A549 treated with CORT108297 at 1 μM for 4 hours (cell line): ENCODE measurements at places on chromosomes 16 and 17. TPM values are rescaled to one million over a fixed set of nuclear protein-coding genes. Genes with fewer than 3 reads are reported as not detected.

The SLC7A5 gene
- 758 to 1,020 TPM (median 979 TPM) in 5 replicates for total RNA-seq

The DNAH17 gene
- total RNA-seq, result 1.0 to 1.8 TPM (median 1.5 TPM) in 5 replicates

The ULK2 gene
- 10.8 to 15.2 TPM (median 13.3 TPM) in 5 replicates for total RNA-seq

The TNK1 gene
- total RNA-seq, result 1.3 to 2.0 TPM (median 1.7 TPM) in 5 replicates

The PRM3 gene
- total RNA-seq, result not detected in 5 replicates

The KRTAP16-1 gene
- total RNA-seq, result not detected in 5 replicates

The SLC47A2 gene
- 0.05 to 0.20 TPM (median 0.14 TPM) in 5 replicates for total RNA-seq

The SMG6 gene
- 22.8 to 26.8 TPM (median 25.2 TPM) in 5 replicates for total RNA-seq

The RBFOX1 gene
- not detected in 5 replicates for total RNA-seq

The SLC16A6 gene
- total RNA-seq, result 0.31 to 0.62 TPM (median 0.51 TPM) in 5 replicates

The AOC3 gene
- 1.1 to 2.3 TPM (median 1.2 TPM) in 5 replicates for total RNA-seq

The TMEM98 gene
- total RNA-seq, result 43.5 to 50.7 TPM (median 48.0 TPM) in 5 replicates

The CCL13 gene
- total RNA-seq, result not detected in 5 replicates

The RAMP2 gene
- 0.75 to 1.2 TPM (median 1.1 TPM) in 5 replicates for total RNA-seq

The EVPLL gene
- not detected in 5 replicates for total RNA-seq

The KCNH6 gene
- not detected in 5 replicates for total RNA-seq

The NLE1 gene
- 30.6 to 40.9 TPM (median 38.3 TPM) in 5 replicates for total RNA-seq

The KRT33A gene
- not detected in 5 replicates for total RNA-seq

The MPP2 gene
- total RNA-seq, result 1.6 to 2.4 TPM (median 1.9 TPM) in 5 replicates

The RILP gene
- 13.3 to 21.6 TPM (median 18.0 TPM) in 5 replicates for total RNA-seq

The PPP1R27 gene
- 0.10 to 0.43 TPM (median 0.17 TPM) in 4 of 5 replicates, not detected in the other for total RNA-seq

The CHST5 gene
- 0.03 to 0.31 TPM (median 0.07 TPM) in 5 replicates for total RNA-seq

The ENO3 gene
- total RNA-seq, result 48.1 to 62.8 TPM (median 53.1 TPM) in 5 replicates

The PHOSPHO1 gene
- 0.40 to 0.92 TPM (median 0.55 TPM) in 5 replicates for total RNA-seq

The ARHGAP44 gene
- total RNA-seq, result 2.1 to 3.4 TPM (median 2.7 TPM) in 5 replicates

The FAM171A2 gene
- 2.5 to 5.2 TPM (median 4.2 TPM) in 5 replicates for total RNA-seq

The SMIM5 gene
- 0.31 to 0.72 TPM (median 0.70 TPM) in 5 replicates for total RNA-seq

The LGALS9C gene
- 0.03 TPM in 1 of 5 replicates, not detected in the others for total RNA-seq

The MYL4 gene
- 0.18 to 0.23 TPM in 2 of 5 replicates, not detected in the others for total RNA-seq

The PPY gene
- 0.22 TPM in 1 of 5 replicates, not detected in the others for total RNA-seq

The CACNG4 gene
- 8.8 to 13.9 TPM (median 11.8 TPM) in 5 replicates for total RNA-seq

The IL17C gene
- not detected in 5 replicates for total RNA-seq

The CRK gene
- 73.4 to 90.5 TPM (median 78.2 TPM) in 5 replicates for total RNA-seq

The ABCC12 gene
- 0.05 to 0.16 TPM (median 0.12 TPM) in 4 of 5 replicates, not detected in the other for total RNA-seq

The SNAI3 gene
- total RNA-seq, result 0.14 to 0.28 TPM (median 0.16 TPM) in 5 replicates

The FLII gene
- total RNA-seq, result 232 to 268 TPM (median 246 TPM) in 5 replicates

The KLHL10 gene
- total RNA-seq, result 0.06 to 0.09 TPM (median 0.07 TPM) in 3 of 5 replicates, not detected in the others

The CUEDC1 gene
- total RNA-seq, result 47.0 to 60.8 TPM (median 54.7 TPM) in 5 replicates
